CD8-positive, alpha-beta memory T cell (primary cell): ENCODE measurements at places on chromosomes 5 and 9.

- no peak overlapping the region for H3K27ac ChIP-seq
- peak; percentile 6 for DNase-seq
- no peaks in the 10 kb centered on the region for H3K4me1 ChIP-seq
- no peak overlapping the region for H3K4me3 ChIP-seq
These were observed 29.5 kb upstream of the ALDH1B1 start for GRCh38 chr9:38362852-38363588.

GRCh38 chr5:91206734-91207133 is 176.4 kb downstream of the ARRDC3 start:
- H3K36me3 ChIP-seq = no peaks in the 10 kb centered on the region
- no peaks in the 10 kb centered on the region for H3K27me3 ChIP-seq
- DNase-seq = no peak
- no peak overlapping the region for H3K27ac ChIP-seq

- H3K4me3 ChIP-seq = no peak overlapping the region
- H3K27ac ChIP-seq = no peak overlapping the region
- H3K27me3 ChIP-seq = no peaks in the 10 kb centered on the region
- DNase-seq = no peak
- H3K36me3 ChIP-seq = no peaks in the 10 kb centered on the region
These were observed 32.2 kb downstream of the EXD3 start for GRCh38 chr9:137390553-137391410.

DNA sequence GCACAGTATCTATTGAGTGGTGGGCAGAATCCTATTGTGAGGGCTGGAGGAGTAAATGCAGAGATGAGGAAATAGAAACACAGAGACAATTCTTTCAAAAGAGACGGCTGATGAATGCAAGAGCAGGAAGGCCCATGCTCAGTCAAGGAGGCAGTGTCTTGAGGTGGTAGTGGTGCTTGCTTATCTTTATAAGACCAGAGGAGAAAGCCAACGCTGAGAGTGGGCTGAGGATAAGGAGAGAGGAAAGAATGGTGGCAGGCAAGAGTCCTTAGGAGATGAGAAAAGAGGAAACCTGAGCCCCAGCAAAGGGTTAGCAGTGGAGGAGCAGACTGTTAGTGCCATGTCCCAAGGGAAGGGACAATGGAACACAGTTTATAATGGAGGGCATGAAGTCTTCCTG is 86.0 kb downstream of the SNCAIP start:
- H3K4me3 ChIP-seq = no peak overlapping the region
- no peak overlapping the region for H3K27ac ChIP-seq
- no peak for DNase-seq
- H3K36me3 ChIP-seq = no peaks in the 10 kb centered on the region
- no peaks in the 10 kb centered on the region for H3K4me1 ChIP-seq

GRCh38 chr9:14056316-14056861 is 257.6 kb downstream of the NFIB start:
- H3K36me3 ChIP-seq = no peaks in the 10 kb centered on the region
- H3K27ac ChIP-seq = no peak overlapping the region
- no peak for DNase-seq
- H3K4me3 ChIP-seq = no peak overlapping the region
- H3K4me1 ChIP-seq = no peaks in the 10 kb centered on the region

- no peak overlapping the region for H3K4me3 ChIP-seq
- no peaks in the 10 kb centered on the region for H3K4me1 ChIP-seq
- no peaks in the 10 kb centered on the region for H3K36me3 ChIP-seq
- no peaks in the 10 kb centered on the region for H3K27me3 ChIP-seq
- no peak for DNase-seq
These were observed 68.9 kb downstream of the LURAP1L start for GRCh38 chr9:12843735-12844134.

GRCh38 chr9:12766357-12766756 is 8.5 kb upstream of the LURAP1L start:
- no peak overlapping the region for H3K27ac ChIP-seq
- no peaks in the 10 kb centered on the region for H3K27me3 ChIP-seq
- H3K4me3 ChIP-seq = no peak overlapping the region
- no peaks in the 10 kb centered on the region for H3K4me1 ChIP-seq
- no peak for DNase-seq
- no peaks in the 10 kb centered on the region for H3K36me3 ChIP-seq

DNA sequence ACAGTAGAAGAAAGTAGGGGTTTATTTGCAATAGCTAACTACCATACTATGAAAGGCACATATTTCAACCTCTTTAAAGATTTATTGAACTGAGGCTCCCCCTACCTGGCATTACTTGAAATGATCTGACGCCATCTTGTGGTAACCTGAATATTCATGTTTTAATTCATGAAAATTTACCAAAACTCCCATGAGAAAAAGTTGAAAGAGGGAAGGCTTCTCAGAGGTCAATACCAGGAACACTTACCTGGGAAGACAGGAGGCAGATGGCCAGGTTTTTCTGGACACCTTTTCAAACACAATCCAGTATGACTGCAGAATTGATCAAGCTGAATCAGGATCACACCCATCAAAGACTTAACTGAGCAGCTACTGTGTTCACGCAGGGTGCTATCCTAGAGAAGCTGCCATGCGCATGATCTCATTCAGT is 9.4 kb downstream of the PRELID2 start:
- no peak overlapping the region for H3K4me3 ChIP-seq
- DNase-seq = no peak
- H3K27me3 ChIP-seq = no peaks in the 10 kb centered on the region
- H3K36me3 ChIP-seq = no peaks in the 10 kb centered on the region

- peak; percentile 27 for DNase-seq
- H3K36me3 ChIP-seq = no peaks in the 10 kb centered on the region
- H3K27ac ChIP-seq = no peak overlapping the region
- H3K27me3 ChIP-seq = no peaks in the 10 kb centered on the region
- no peak overlapping the region for H3K4me3 ChIP-seq
These were observed 10.0 kb downstream of the S1PR3 start for GRCh38 chr9:89000973-89001916.

DNA sequence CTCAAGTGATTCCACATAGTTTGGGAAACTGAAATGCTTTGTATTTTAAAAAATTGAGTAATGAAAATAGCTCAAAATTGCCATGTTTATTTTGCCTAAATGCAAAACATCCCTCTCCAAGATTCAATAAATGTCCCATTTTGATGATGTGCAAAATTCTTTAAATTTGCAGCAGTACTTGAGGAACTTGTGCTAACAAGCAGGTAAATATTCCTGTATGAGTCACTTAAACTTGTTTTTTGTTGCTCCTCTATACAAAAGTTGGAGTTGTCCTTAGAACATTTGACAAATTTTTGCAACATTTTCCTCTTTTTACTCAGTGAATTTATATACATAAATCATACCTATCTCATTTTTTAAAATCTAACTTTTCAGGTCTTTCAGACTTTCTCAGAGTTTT is 280.2 kb downstream of the CDH12 start:
- H3K4me3 ChIP-seq = no peak overlapping the region
- DNase-seq = no peak
- H3K36me3 ChIP-seq = no peaks in the 10 kb centered on the region
- H3K4me1 ChIP-seq = no peaks in the 10 kb centered on the region

DNA sequence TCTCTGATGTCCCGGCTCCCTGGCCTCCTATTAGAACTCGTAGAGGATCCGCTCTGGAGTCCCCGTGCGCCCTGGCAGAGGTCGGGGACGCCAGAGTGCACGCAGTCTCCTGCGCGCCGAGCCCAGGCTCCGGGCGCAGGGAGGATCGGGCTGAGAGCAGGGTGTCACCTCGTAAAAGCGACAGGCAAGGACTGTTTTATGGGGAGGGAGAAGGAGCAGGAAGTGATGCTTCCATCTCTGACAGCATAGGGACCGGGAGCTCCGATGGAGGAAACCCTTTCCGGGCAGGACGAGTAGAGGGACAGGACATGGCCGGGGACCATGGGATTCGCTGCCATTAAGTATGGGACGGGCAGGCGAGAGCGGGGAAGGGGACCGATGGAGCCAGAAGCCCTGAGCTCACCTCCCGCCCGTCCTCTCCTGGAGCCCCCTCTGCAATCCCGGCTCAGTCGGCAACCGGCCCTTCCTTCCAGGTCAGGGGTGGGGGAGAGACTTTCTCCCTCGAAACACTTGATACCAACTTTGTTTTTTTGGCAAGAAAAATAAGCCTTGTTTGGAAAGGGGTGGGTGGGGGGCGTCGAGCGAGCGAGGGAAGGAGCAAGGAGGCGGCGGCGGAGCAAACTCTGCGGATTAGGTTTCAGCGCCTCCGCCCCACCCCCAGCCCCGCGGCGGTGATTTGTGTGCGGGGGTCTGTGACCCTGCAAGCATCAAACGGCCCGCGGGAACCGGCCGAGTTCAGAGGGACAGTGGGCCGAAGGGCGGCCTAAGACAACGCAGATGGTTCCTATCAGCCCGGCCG is 12.6 kb downstream of the LMX1B start:
- H3K4me1 ChIP-seq = peaks cover 12% of the 10 kb centered on the region
- DNase-seq = no peak
- no peaks in the 10 kb centered on the region for H3K36me3 ChIP-seq
- peaks cover 63% of the 10 kb centered on the region for H3K27me3 ChIP-seq
- H3K27ac ChIP-seq = no peak overlapping the region
